Fibroblast of skin of right biceps (primary cell): ENCODE measurements at places on chromosomes 5 and 9.

DNA sequence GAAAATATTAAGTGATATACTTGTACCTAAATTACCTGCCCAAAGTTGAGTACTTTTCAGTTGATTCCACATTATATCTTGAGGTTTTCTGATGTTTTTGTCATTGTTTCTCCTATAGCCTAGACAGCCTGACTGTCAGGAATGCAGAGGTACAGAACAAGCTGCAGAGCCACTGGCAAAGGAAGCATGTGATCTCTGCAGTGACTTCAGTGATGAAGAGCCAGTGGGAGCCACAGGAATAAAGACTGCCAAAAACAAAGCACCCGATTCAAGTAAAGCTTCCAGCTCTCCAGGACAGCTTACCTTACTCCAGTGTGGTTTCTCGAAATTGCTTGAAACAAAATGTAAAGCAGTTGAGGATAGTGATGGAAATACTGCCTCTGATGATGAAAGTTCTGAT, 96.3 kb downstream of the ERCC6L2 start:
- DNase-seq, result no peak

GRCh38 chr5:73280386-73280785, 107.4 kb downstream of the TMEM174 start:
- no peak for DNase-seq

DNA sequence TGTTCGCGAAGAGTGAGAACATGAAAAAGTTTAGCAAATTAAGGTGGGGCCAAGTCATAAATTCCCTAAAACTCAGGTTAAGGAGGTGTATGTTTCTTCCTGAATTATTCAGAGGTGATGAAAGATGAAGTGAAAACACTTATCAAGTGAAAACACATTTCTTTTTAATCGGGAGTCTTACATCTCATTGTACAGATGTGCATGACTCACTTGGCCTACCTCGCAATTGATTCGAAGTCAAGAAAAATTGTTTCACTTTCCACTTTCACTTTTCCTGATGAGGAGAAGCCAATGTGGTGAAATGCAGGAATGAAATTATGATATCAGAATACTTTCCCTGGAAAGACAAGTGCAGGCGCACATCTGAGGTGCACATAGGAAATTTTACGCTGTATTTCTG, 78.7 kb downstream of the SLC25A46 start:
- DNase-seq, result peak; percentile 7

DNA sequence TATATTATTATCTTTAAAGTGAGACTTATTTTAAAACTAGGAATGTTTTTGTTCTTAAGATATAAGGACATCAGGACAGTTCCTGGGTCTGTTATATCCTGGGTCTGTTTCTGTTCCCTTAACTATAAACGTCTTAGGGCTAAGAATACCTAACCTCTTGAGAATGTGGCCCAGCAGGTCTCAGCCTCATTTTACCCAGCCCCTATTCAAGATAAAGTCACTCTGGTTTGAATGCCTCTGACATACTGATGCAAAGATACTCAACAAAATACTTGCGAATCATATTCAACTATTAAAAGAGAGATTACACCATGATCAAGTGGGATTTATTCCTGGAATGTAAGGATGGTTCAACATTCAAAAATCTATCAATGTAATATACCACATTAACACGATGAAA, 51.0 kb downstream of the STK10 start:
- no peak for DNase-seq

DNA sequence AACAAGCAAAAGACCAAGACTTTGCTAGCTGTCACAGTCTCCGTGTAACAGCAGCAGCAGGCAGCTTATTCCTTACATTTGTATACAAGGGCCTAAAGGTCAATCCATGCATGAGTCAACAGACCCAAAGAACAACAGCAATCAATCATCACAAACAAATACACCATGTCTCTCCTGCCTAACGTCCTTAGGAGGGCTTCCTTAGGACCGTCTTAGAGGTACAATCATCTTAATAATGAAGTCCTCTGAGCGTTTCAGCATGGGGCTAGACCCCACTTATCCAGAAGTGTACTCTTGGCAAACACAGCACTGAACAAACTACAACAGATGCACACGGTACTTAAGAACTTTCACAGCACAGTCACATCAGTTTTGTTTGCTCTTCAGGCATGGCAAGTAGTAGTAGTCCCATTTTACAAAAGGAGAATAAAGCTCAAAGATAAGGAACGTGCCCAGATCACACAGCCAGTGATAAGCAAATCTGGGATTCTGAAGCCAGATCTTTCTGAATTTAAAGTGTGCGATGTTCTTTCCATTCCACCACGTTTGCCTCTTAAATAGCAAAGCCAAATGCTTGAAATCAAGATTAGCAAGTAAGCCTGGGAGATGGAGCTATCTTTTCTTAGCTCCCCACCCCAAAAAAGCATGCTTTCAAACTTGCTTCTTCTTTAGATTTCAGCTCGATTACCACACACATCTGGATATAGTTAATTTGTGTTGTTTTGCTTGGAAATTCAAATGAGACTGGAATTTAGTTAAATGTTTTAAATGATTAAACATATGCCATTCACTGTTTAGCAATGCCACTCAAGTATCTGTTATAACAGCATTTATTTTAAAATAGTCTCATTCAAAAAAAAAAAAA, 24.2 kb downstream of the PSMB7 start:
- peak; percentile 70 for DNase-seq

DNA sequence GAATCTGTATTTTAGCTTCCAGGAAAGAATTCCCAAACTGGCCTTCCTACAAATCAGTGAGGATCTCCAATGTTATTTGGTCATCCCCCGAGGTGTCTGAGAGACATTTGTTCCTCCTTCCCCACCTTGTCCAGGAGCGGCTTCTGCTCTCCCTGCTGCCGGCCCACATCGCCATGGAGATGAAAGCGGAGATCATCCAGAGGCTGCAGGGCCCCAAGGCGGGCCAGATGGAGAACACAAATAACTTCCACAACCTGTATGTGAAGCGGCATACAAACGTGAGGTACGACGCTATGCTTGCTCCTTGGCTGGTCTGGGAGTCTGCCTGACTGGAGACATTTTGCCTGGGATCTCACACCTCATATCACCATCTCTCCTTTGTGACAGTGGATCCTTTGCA, 160.4 kb downstream of the CFAP90 start:
- no peak for DNase-seq

GRCh38 chr5:60836131-60836530, 7.9 kb downstream of the ELOVL7 start:
- no peak for DNase-seq

DNA sequence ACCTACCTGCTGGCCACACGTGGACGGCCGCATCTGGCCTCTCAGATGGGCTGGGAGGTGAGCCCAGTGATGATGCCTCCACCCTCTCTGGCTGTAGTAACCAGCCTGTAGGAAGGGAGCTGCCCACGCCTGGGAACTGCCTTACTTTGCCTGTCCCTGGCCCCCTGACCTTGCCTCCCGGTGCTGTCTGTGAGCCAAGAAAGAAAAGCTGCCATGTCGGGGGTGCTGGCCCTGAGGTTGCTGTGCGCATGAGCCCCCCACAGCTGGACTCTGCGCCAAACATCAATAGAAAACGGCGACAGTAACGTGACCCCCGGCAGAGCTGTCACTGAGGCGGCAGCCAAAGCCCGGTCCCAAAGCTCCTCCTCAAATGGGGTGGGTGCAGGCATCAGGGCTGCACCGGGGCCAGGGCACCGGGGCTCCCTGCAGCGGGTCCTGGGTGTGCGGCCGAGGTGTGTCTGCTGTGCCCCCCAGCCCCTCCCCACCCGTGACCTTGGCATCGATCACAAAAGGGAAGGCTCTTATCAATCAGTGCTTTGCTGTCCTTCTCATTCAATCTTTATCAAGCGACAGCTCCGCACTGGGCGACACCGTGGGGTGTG, 15.3 kb upstream of the SLC9A3 start:
- DNase-seq, result no peak

DNA sequence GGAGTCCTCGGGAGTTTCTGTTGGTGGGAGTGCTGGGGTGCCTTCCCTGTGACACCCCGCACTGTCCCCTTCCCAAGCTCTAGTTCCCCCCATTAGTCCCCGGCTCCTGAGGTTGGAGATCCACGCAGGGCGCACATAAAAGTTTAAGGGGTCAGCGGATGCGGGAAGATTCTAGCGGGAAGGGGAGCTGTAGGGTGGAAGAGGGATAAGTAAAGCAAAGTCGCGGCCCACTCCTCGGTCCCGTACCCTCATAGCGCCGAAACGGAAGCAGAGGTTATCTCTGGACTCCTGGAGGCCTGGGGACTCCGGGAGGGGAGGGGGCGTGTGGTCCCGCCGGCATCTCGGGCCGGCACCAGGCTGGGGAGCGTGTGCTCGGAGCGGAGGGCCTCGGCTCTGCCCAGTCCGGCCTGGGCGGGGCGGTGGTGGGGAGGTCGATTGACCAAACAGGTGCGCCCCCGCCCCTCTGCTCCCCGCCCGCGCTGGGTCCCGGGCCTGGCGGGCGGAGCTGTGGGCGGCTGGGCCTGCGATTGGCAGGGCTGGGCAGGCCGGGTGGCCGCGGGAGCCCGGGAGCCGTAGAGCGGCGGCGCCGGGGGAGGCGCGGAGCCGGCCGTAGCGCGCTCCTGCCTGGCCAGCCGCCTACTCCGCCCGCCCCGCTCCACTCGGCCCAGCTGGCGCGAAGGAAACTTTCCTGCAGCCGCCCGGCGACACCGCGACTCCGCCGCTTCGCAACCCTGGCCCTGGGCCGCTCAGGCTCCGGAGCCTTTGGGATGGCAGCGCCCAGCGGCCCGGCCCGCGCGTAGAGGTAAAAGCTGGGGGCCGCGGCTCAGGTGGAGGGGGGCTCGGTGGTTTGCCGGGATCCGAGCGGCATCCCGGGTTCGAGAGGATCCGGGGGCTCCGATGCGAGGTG, 52.2 kb upstream of the DAB2IP start:
- peak; percentile 28 for DNase-seq

DNA sequence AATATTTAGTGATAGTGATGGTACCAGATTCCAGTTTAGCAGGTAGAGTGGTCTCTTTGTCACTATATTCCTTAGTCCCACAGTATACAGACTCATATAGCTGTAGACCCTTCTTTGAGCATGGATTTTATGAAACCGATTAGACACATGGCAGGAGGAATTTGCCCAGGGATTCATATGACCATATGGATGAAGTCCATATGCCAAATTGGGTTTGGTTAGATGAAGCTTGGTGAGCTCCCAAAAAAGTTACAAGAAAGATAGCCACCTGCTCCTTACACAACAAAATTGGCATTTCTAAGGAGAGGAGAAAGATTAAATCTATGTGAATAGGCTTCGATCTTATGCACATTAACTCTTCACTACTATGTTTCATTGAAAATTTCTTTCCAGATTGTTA, 211.4 kb downstream of the CWC27 start:
- no peak for DNase-seq

DNA sequence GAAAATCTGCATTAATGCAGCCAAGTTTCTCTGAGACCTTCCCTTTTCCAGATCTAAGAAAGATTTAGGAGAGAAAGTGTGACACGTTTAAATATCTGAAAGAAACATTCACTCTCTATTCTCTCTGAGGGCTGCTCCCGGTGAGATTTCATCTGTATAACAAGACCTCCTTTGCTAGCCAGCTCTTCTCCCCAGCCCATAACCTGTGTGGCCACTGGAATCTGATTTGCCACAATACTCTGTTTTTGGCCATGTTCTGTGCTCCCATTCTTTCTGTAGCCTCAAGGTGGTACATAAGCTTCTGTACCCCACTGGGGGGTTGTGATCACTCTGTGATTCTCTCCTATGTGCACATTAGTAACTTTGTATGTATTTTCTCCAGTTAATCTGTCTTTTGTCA, 291.0 kb upstream of the SEMA6A start:
- DNase-seq, result no peak

- DNase-seq, result no peak
These were observed 76.4 kb upstream of the SLC1A1 start for GRCh38 chr9:4413856-4414255.

- no peak for DNase-seq
These were observed 38.4 kb upstream of the SUSD3 start for GRCh38 chr9:93020151-93020550.

DNA sequence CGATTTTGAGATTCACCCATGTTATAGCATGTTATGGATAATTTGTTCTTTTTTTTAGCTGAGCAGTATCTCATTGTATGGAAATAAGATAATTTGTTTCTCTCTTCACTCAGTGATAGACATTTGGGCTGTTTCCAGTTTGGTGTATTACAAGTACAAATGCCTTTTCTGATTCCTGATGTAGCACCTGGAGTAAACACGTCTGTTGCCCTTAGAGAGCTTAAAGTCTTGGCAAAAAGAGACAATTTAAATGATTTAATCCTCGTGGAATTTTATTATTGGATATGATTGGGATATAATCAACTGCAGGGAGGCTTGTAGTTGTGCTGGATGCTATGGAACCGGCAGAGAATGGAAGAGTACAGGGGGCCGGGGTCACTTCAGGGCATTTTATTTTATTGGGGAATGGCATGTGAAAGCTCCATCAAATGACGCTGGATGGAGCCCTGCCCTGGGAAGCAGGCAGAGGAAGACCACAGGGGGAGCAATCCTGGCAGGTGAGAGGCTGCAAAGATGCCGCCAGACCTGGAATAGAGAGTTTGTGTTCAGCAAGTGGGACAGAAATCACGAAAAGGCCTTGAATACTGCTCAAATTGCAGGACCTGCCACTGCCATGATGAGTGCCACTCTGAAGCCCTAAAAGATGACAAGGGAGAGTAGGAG, 31.0 kb upstream of the TGFBI start:
- DNase-seq, result no peak

DNA sequence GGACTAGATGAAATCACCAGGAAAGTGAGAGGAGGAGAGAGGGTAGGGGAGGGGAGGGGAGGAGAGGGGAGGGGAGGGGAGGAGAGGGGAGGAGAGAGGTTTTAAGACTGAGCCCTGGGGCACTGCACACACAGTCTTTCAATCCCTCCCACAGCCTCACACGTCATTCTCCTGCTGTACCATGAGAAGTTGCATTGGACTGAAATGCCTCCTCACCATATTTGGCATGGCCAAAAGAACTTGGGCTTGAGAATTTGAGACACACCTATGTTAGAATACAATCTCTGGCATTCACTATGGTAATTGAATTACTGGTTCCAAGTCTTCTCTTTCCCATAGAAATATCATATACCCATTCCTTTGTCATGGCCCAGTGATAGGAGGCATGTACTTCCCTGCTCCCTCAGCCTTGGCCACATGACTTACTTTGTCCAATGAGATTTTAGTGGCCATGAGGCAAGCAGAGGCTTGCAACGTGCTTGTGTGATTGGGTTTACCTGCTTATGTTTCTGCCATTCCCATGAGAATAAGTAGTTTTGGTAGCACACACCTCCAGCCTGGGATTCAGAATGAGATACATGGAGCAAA, 133.3 kb upstream of the SMARCA2 start:
- DNase-seq, result no peak

DNA sequence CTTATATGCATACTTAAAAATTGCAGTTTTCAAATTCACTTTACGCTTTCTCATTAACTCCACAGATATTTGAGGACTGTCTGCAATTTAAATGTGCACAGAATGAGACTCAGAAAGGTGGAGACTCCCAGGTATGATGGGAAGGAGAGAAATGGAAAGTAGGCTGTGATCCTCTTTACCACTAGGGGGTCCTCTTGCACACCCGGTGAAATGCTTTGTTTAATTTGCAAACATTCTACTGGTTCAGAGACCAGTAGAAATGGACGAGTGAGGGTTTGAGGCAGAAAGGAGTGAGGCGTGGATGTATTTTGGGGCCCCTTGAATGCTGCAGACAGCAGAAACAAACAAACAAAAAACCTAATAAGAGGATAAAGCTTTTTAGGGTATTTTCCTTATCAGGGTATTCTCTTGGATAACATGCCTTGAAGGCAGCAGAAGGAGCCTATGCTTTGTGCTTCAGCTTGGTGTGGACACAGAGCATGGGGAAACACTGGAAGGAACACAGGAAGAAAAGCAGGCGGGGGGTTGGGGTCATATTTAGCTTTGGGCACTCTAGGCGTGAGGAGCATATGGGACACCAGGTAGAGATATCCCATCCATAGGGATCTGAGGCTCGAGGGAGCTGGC, 410.1 kb downstream of the DMRT2 start:
- DNase-seq, result no peak

GRCh38 chr5:132294728-132295504, 722 bp downstream of the SLC22A4 start:
- peak; percentile 89 for DNase-seq
